ENCODE measurements at places on chromosomes 5 and 9.

GRCh38 chr9:13146840-13147239 is 132.7 kb downstream of the MPDZ start:
- no peak for DNase-seq

DNA sequence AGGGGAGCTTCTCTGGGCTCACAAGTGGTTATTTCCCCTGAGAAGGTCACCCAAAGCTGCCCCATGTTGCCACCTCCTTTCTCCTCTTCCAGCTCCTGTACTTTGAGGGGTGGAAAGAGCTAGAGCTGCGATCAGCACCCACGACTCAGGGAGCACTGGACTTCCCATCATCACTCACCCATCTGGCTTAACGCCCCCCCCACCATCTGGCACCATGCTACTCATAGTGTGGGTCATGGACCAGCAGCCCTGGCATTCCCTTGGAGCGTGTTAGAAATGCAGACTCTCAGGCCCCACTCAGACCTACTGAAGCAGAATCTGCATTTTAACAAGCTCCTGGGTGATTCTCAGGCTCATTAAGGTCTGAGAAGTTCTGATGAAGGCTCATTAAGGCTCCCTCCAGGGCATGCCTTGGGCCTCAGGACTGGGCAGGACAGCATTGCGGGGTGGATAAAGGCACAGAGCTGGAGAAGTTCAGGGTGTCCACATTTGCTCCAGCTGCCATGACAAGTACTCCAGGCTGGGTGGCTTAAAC is 67.3 kb downstream of the GALNT12 start:
- DNase-seq: no peak

- DNase-seq: no peak
These were observed 58.6 kb upstream of the CTXN3 start for GRCh38 chr5:127590156-127590722.

- no peak for DNase-seq
These were observed 6.0 kb downstream of the CDX1 start for GRCh38 chr5:150172556-150172955.

DNA sequence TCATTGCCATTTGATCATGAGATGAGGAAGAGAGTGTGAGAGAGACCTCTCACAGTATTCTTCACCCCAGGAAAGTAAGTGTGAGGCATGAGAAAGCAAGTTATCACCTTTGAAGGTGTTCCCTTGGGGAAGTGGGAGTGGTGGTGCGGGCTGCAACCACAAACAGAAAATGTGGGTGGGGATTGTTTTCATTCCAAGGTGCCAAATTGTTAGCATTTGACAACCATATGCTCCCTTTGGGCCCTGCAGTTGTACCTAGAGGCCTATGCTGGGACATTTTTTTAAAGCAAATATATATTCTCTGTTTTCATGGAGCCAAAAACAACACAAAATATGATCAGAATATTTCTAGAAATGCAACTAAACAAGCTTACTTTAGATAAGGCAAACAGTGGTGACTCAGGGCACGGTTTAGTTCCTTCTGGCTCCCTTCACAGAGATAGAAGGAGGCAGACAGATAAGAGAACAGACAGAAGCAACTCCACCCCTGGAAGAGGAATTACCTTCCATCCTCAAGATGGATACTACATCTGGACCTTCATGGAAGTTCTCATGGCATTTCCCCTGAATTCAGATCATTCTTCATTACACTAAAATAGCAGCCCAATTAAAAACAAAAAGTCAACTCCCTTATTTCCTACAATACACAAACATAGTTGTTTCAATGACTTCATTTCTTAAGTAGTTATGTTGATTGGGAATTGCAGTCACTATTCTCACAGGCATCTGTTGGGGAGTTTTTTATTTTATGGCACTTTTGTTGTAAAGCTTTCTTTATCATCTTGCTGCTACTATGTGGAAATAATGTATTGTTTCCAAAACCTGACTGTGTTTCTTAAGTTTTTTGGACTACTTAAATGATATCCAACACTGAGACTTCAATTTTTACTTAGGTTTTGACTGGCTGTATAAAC is 416.6 kb downstream of the PLK2 start:
- no peak for DNase-seq

DNA sequence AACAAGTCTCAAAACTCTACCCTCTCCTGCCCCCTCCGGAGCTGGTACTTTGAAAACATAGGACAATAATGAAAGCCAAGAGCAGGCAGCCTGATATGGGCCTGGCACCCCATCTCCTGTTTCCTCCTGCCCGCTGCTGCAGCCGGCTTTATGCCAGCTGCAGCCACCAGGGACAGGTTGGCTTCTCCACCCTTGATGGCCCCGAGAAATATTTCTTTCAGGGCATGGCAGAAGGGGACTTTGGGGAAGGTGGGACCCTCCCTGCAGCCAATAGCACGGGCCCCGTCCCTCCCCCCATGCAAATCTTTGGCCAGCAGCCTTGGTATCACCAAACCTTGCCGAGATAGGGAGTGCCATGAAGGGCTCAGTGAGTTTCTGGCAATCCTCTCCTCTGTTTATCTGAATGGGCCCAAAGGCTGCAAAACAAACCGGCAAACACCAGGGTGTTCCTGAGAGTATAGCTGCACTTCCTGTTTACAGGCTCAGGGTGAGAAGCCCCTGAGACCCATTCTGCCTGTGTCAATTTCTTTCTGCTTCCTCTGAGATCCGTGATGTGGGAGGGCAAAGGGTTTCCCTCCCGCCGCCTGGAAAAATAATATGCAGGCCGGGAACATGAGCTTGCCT is 73.4 kb upstream of the BOD1 start:
- DNase-seq: no peak

Measured in AG08396 (cell line).